ENCODE measurements at places on chromosomes 1 and 21.

DNA sequence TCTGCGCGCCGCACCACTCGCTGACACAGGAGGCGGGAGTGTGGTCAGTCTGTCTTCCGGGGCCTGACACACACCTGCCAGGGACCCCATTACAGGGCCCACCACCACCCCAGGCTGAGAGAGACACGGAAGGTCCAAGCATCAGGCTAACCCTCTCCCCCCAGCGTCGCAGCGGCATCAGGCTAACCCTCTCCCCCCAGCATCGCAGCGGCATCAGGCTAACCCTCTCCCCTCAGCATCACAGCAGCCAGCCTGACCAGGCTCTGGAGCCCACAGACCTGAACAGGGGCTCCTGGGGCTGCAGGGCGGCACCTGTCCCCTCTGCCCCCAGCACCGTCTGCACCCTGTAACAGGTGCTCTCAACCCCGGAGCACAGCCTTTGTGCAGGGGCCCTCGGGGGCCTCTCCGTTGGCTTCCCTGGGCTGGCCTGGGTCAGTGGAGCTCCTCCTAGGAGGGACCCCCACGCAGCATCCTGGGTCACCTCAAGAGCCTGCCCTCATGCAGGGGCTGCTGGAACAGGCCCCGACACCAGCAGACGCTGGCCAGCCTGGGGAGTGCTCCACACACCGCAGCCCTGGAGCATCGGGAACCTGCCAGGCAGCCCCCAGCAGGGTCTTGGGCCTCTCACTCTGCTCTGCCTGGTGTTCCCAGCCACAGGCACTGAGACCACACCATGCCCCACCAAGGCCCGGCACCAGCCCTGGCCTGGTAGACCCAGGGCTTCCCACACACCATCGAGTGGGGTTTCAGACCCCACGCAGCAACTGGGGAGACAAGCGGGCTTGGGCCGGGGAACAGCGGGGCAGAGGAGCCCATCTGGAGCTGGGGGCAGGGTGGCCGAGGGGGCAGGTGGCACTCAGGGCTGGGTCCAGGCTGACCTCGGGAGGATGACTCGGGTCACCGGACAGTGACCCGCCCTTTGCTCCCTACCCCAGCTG is 67.0 kb downstream of the MEGF6 start:
- no peak for DNase-seq
- no peaks in the 10 kb centered on the region for H3K36me3 ChIP-seq
- H3K27me3 ChIP-seq, result no peaks in the 10 kb centered on the region
- H3K4me3 ChIP-seq, result no peak overlapping the region
- no peaks in the 10 kb centered on the region for H3K4me1 ChIP-seq

- H3K27ac ChIP-seq, result no peak overlapping the region
- H3K4me1 ChIP-seq, result peaks cover 10% of the 10 kb centered on the region
- no peak overlapping the region for H3K4me3 ChIP-seq
- no peaks in the 10 kb centered on the region for H3K36me3 ChIP-seq
Observed at GRCh38 chr1:239920214-239920613, 171.5 kb upstream of the FMN2 start.

DNA sequence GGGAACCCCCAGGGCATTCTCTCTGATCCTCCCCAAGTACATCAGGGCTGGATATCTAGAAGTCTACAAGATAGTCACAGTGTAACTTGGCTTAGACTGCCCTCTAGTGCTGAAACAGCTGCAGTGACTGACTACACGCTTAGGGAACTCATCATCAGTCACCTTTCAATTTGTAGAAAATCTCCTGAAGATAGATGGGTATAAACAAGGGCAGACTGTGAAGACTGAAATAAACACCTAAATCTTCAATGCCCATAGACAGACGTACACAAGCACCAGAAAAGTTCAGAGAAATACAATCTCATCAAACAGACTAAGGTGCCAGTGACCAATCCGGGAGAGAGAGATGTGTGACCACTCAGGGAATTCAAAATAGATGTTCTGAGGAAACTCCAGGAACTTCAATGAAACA is 46.6 kb downstream of the PACC1 start:
- H3K4me3 ChIP-seq, result no peak overlapping the region
- H3K27ac ChIP-seq, result no peak overlapping the region
- H3K36me3 ChIP-seq, result peaks cover 39% of the 10 kb centered on the region
- no peaks in the 10 kb centered on the region for H3K4me1 ChIP-seq
- no peak for DNase-seq

GRCh38 chr1:84442256-84442655 is 36.8 kb upstream of the RPF1 start:
- no peak for DNase-seq
- no peaks in the 10 kb centered on the region for H3K27me3 ChIP-seq
- H3K4me3 ChIP-seq, result no peak overlapping the region
- peaks cover 4% of the 10 kb centered on the region for H3K4me1 ChIP-seq
- H3K27ac ChIP-seq, result no peak overlapping the region
- H3K36me3 ChIP-seq, result no peaks in the 10 kb centered on the region

DNA sequence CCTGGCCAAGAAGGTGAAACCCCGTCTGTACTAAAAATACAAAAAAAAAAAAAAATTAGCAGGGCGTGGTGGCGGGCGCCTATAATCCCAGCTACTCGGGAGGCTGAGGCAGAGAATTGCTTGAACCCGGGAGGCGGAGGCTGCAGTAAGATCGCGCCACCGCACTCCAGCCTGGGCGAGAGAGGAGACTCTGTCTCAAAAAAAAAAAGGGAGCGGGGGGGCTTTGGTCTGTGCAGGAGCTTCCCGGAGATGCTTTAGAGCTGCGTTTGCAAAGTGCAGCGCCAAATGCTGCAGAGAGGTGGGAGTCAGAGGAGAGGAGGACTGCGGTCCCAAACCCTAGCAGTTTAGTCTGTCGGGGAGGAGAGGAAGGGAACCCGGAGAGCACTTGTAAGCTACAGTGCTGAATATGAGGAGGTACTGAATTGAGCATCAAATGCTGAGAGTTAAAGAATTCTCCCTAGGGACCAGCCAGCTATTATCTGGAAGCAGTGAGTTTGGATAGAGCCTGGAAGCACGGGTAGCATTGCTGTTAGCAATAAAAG is 569 bp downstream of the FALEC start:
- H3K27ac ChIP-seq, result peak overlapping the region; percentile 13
- peaks cover 9% of the 10 kb centered on the region for H3K4me1 ChIP-seq
- DNase-seq, result no peak
- peak overlapping the region; percentile 89 for H3K4me3 ChIP-seq
- peaks cover 3% of the 10 kb centered on the region for H3K36me3 ChIP-seq

DNA sequence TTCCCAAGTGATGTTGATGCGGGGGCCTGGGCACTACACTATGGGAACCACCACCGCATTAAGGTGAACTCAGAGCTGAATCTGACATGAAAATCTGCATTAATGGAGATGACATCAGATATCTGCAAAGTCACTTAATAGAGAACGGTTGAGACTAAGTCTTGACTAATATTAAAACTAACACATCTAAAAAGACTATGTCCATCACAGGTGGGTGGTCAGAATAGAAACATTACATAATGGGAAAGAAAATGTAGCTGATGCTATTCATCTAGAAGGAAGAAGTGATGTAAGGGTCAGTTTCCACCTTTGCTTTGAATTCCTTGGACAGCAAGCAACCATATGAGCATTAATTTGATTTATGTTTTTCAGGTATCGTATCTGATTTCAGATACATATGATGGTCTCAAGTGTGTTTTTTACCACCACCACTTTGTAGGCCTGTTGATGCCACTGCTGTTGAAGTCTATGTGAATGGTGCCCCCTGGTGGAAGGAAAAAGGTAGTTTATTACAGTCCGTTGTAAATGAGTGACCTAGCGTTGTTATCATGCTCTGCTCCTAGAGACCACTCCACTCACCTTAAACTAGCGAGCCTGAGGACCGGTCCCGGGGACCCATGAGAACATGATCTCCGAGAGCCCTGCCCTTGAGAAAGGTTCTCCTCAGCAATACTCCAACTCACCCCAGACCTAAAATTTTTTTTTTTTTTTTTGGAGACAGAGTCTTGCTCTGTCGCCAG is 73.5 kb downstream of the BACH1 start:
- no peaks in the 10 kb centered on the region for H3K4me1 ChIP-seq
- H3K27ac ChIP-seq, result no peak overlapping the region
- peaks cover 7% of the 10 kb centered on the region for H3K36me3 ChIP-seq
- DNase-seq, result peak; percentile 23

DNA sequence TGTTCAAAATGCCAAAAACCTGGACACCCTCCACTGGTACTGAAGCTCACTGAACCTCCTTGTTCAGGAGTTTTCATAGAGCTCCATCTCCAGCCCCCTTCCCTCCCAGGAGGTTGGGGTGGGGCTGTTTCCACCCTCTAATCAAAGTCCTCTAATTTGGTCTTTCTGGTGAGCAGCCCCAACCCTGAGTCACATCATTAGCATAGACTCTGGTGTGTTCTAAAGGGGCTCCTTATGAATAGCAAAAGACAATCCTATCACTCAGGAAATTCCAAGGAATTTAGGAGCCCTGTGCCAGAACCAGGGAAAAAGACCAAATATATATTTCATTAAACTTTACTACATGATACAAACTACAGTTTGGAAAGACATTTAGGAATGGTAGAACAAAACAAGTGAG is 13.2 kb upstream of the UBE4B start:
- no peak for DNase-seq
- no peaks in the 10 kb centered on the region for H3K36me3 ChIP-seq
- H3K27ac ChIP-seq, result no peak overlapping the region
- no peak overlapping the region for H3K4me3 ChIP-seq

DNA sequence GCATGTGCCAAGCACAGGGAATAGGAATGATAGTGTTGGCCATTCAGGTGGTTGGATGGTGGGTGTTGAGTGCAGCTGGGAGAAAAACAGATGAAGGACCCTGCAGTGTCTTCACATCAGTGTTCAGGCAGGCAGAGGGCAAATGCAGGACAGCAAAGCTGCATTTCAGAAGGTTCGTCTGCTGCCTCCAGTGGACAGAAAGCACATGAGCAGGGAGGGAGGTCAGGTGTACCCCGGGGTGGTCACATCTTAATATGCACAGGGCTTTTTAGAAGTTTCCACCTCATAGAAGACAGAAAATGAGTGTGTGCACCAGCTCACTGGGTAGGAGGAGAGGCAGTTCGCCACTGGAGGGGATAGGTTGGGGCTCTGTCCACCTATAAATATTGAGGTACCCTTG is 184.9 kb downstream of the SLC35F3 start:
- peak overlapping the region; percentile 7 for H3K27ac ChIP-seq
- peaks cover 12% of the 10 kb centered on the region for H3K4me1 ChIP-seq
- peaks cover 2% of the 10 kb centered on the region for H3K36me3 ChIP-seq
- no peak overlapping the region for H3K4me3 ChIP-seq
- DNase-seq, result no peak
- H3K27me3 ChIP-seq, result peaks cover 83% of the 10 kb centered on the region

- H3K27ac ChIP-seq, result no peak overlapping the region
- H3K4me1 ChIP-seq, result peaks cover 2% of the 10 kb centered on the region
Observed at GRCh38 chr1:53616511-53616910, 122.5 kb downstream of the GLIS1 start.

DNA sequence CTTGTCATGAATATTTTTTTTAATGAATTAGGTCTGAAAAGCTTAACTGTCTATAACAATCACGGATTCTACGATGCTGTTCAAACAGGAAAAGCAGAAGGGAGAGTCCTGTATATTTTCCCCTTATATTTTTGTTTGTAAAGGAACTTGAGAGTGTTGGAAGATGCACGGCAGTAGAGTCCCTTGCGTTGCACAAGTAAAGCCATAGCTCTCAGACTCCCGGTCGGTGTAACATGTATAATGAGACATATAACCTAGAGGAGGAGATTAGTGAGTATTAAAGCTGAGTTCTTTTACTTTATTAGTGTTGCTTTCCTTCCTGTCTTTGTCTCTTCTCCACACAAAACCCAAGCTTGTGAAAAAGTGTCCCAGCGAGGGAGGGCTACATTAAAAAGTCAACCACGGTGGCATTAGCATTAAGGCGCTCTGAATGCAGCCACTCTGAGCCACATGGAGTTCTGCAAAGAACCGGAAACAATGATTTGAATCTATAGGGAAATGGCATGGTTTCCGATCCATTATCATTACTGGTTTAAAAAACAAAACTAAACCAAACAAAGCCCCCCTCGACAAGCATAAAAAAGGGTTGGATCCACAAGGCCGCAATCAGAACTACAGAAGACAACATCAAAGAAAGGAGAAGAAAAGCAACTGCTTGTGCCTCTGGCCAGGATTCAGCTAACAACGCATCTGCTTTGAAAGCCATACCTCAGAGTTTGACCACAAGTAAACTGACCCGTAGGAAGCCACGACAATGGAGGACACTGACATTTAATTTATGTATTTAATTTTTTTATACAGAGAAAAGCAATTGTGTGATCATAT is 356.8 kb downstream of the LMO4 start:
- no peak overlapping the region for H3K27ac ChIP-seq
- no peaks in the 10 kb centered on the region for H3K36me3 ChIP-seq
- no peaks in the 10 kb centered on the region for H3K27me3 ChIP-seq
- no peak for DNase-seq
- H3K4me1 ChIP-seq, result peaks cover 51% of the 10 kb centered on the region

GRCh38 chr1:43438576-43438952 is 15.2 kb downstream of the HYI start:
- H3K4me3 ChIP-seq, result no peak overlapping the region
- H3K36me3 ChIP-seq, result peaks cover 21% of the 10 kb centered on the region
- no peak overlapping the region for H3K27ac ChIP-seq
- H3K4me1 ChIP-seq, result peaks cover 3% of the 10 kb centered on the region
- no peaks in the 10 kb centered on the region for H3K27me3 ChIP-seq

- no peak overlapping the region for H3K4me3 ChIP-seq
- H3K4me1 ChIP-seq, result peaks cover 21% of the 10 kb centered on the region
- H3K27ac ChIP-seq, result no peak overlapping the region
- H3K27me3 ChIP-seq, result no peaks in the 10 kb centered on the region
Observed at GRCh38 chr1:84083307-84083706, 60.8 kb upstream of the PRKACB start.

- H3K4me1 ChIP-seq, result peaks cover 2% of the 10 kb centered on the region
- no peak overlapping the region for H3K27ac ChIP-seq
- no peak overlapping the region for H3K4me3 ChIP-seq
- DNase-seq, result no peak
Observed at GRCh38 chr1:52916241-52916975, 5.1 kb downstream of the ECHDC2 start.

DNA sequence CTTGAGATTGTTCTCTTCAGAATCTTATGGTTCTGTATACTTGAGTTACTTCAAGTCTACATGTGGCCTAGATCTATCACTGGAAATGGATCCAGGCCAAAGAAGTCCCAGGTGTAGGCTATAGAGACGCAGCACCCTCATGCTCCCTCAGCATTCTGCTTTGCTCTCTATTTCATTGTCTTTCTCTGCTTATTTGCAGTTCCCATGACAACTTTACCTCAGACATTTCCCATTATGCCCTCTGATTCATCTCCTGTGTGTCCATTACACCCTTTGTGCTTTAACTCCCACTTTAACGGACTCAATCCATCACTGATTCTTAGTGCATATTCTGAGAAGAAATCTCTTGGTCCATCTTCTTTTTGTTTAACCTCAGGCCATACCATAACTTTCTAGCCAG is 236.9 kb upstream of the NRIP1 start:
- H3K4me3 ChIP-seq, result no peak overlapping the region
- peaks cover 2% of the 10 kb centered on the region for H3K36me3 ChIP-seq
- DNase-seq, result no peak
- no peaks in the 10 kb centered on the region for H3K4me1 ChIP-seq
- no peaks in the 10 kb centered on the region for H3K27me3 ChIP-seq
- no peak overlapping the region for H3K27ac ChIP-seq

DNA sequence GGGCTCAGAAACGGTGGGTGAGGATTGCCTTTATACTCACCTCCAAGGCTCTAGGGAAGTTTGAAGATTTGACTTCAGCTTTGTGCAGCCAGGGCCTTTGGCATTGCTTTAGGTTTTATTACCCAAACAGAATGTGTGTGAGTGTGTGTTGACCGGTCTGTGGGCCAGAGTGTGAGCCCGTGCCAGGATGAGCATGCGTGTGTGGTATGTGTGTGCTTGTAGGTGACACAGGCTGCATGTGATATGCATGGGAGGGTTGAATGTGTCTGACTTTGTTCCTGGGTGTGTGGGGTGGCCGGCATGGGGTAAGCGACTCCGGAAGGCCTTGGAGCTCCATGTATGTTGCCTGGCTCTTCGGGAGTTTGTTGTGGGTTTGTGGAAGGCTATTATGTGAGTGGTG is 160.5 kb downstream of the FOXD2 start:
- H3K4me3 ChIP-seq, result no peak overlapping the region
- peaks cover 47% of the 10 kb centered on the region for H3K27me3 ChIP-seq
- H3K4me1 ChIP-seq, result no peaks in the 10 kb centered on the region
